ENCODE measurements at places on chromosomes 5 and 9.
A peak's percentile ranks its signal among the peaks of the same experiment; 100 is the strongest.

DNA sequence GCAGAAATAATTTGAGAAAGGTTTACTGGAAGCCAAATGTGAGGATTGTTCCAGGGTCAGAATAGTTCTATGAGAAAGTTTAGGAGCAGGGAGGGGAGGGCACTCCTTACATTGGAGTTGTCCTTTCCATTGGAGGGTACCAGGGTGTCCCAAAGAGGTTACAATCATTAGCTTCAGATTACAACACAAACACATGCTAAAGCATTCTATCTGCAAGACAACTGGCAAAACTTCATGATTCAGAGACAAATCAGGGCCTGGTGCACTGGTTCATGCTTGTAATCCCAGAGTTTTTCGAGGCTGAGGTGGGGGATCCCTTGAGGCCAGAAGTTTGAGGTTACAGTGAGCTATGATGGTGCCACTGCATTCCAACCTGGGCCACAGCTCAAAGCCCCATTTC, 51.8 kb downstream of the NSUN2 start:
- no peak for DNase-seq

GRCh38 chr5:138632900-138633489, 57.8 kb upstream of the HSPA9 start:
- DNase-seq = no peak

GRCh38 chr5:75262271-75262670, 25.6 kb upstream of the ANKRD31 start:
- no peak for DNase-seq

DNA sequence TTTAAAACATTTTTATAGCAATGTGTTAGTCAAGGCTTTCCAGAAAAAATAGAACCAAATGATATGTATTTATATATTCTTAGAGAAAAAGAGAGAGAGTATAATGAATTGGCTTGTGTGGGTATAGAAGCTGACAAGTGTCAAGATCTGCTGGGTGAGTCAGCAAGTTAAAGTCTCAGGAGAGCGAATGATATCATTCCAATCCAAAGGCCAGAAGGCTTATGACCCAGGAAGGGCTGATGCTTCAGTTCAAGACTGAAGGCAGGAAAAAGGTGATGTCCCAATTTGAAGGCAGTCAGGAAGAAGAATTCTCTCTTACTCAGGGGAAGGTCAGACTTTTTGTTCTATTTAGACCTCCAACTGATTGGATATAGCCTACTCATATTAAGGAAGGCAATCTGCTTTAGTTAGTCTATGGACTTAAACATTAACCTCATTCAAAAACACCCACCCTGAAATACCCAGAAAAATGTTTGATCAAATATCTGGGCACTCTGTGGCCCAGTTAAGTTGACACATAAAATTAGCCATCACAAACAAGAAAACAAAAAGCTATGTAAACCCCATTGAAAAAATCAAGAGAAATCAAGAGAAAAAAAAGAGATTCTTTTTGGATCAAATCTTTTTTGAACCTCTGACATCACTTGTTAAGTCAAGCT, 189.6 kb downstream of the PIK3R1 start:
- no peak for DNase-seq

GRCh38 chr5:167578977-167579692, 712.3 kb upstream of the WWC1 start:
- DNase-seq = no peak

GRCh38 chr9:119483153-119483552, 113.9 kb upstream of the BRINP1 start:
- no peak for DNase-seq

- DNase-seq = peak; percentile 57
These were observed 94.2 kb downstream of the AGTPBP1 start for GRCh38 chr9:85647571-85647970.

DNA sequence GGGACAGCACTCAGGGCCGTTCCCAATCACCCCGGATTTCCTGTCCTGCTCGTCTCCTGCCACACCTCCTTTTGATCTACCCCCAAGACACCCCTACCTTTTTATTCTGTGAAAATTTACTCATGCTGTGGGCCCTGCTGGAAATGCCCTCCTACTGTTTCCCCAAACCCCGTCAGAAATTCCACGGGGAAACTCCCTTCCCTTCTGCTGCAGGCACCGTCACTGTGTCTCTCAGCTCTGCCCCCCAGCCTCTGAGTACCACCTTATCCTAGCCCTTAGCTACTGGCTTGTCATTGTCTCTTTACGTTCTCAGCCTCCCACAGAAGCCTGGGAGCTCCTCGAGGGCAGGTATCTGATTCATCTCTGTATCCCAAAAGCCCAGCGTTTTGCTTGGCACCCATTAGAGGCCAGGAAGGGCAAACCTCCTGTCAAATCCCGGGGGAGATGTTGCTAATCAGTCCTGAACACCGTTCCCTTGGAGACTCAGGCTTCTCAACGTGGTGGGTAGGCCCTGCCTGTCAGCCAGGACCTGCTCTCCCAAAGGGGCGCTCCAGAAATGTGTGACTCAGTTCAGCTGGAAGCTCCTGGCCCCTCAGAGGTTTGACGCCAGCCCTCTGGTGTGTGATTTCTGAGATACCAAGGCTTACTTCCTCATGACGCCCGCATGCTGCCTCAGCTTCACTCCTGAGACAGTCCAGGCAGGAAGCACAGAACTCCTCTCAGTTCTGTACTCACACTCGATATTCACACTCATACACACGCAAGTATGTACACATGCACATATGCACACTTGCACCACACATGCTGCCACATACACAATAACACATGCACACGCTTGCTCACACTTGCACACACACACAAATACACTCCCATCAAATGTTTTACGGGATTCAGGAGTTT, 50.7 kb upstream of the GRHPR start:
- peak; percentile 68 for DNase-seq

- no peak for DNase-seq
These were observed 14.3 kb downstream of the GPX3 start for GRCh38 chr5:151034422-151035379.

DNA sequence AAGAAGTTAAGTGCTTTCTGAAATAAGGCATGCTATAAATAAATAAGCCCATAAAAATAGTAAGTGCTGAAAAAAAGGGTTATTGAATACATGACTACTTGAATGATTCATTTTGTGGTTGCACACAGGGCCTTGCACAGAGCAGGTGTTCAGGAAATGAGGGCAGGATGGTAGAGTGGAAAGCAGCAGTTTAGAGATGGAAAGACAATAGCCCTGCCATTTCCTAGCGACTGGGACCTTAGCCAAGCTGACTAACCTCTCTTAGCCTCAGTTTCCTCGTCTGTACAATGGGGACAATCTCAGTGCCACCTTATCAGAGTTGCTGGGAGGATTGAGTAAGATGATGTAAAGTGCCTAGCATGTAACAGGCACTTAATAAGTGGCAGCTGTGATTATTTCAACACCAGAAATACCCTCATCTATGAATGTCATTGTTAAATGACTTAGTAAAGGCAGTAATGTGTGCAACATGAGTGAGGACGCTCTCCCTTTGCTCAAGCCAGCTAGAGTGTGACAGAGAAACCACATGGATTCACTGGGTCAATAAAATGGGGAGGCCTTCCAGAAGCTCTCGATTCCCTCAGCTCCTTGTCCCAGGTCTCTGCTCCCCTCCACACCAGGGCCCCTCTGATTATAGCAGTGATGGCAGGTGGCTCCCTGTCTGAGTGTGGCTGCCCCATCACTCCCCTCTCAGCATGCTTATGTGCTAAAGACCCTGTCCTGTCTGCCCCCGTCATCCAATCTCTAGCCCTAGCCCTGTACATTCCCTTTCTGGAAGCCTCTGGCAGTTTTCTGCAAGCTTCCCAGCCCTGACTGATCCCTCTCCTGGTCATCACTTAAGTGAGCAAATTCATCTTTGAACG, 16.0 kb upstream of the PHF19 start:
- peak; percentile 79 for DNase-seq

GRCh38 chr5:20335978-20336377, 348.0 kb upstream of the CDH18 start:
- DNase-seq = no peak

DNA sequence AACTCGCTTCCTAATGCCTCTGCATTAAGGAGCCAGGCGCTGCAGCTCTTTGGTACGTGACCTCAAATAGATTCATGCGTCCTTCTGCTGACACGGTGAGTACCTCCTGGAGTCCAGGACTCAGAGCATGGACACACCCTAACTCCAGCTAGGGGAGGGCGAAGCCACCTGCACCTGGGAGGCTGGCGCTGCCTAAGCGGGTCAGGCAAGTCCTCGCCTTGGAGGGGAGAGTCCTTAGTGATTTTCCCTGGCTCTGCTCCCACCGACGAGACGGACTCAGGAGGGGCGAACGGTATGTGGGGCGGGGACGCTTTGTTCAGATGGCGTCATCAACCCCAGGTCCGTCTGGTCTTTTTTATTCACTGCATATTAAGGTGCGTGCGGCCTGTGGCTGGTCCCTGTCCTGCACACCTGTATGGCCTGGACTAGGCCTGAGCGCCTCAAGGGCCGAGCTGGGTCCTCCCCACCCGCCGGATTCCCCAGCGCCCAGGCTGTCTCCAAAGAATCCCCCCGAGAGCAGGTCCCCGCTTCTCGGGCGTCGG, 50.3 kb downstream of the NSUN2 start:
- no peak for DNase-seq

GRCh38 chr9:113614843-113615648, 151.5 kb downstream of the RGS3 start:
- no peak for DNase-seq

DNA sequence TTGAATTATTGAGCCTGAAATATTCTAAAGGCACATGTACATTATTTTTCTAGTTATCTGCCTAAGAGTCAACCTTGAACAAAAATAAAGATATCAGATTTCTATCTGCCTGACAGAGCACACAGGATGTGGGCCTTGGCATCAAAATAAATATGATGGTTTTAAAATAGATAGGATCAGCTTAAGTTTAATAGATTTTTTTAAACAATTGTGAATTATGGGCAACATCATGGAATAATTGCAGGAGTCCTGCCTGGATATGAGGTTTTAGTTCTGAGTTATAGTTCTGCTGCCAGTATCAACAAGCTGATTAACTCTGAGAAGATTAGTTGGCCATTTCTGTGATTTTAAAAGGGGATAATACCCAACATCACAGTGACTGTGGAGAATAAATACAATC, 107.0 kb upstream of the PCA3 start:
- DNase-seq = no peak

DNA sequence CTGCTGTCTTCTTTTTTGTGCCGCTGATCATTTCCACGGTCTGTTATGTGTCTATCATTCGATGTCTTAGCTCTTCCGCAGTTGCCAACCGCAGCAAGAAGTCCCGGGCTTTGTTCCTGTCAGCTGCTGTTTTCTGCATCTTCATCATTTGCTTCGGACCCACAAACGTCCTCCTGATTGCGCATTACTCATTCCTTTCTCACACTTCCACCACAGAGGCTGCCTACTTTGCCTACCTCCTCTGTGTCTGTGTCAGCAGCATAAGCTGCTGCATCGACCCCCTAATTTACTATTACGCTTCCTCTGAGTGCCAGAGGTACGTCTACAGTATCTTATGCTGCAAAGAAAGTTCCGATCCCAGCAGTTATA, 17.1 kb downstream of the F2R start:
- no peak for DNase-seq

GRCh38 chr9:91138760-91139159, 223.0 kb downstream of the AUH start:
- DNase-seq = no peak

- DNase-seq = peak; percentile 55
These were observed 7.1 kb downstream of the NFX1 start for GRCh38 chr9:33297432-33297831.

DNA sequence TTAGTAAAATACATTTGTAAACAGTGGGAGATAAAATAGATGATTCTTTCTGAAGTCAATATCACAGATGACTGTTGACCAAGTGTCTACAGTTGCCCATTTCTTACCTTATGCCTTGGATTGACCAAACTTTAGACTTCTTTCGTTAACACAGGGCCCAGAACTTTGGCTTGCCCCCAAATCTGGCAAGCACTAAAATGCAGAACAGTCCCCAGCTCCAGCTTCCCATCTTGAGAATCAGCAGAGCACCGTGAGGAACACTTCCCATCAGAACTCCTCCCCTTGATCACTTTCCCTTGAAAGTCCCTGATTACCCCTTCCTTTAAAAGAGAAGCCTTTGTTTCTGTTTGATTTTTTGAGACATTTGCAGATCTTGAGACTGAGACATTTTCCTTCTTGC, 1039.9 kb downstream of the TLE1 start:
- DNase-seq = no peak

DNA sequence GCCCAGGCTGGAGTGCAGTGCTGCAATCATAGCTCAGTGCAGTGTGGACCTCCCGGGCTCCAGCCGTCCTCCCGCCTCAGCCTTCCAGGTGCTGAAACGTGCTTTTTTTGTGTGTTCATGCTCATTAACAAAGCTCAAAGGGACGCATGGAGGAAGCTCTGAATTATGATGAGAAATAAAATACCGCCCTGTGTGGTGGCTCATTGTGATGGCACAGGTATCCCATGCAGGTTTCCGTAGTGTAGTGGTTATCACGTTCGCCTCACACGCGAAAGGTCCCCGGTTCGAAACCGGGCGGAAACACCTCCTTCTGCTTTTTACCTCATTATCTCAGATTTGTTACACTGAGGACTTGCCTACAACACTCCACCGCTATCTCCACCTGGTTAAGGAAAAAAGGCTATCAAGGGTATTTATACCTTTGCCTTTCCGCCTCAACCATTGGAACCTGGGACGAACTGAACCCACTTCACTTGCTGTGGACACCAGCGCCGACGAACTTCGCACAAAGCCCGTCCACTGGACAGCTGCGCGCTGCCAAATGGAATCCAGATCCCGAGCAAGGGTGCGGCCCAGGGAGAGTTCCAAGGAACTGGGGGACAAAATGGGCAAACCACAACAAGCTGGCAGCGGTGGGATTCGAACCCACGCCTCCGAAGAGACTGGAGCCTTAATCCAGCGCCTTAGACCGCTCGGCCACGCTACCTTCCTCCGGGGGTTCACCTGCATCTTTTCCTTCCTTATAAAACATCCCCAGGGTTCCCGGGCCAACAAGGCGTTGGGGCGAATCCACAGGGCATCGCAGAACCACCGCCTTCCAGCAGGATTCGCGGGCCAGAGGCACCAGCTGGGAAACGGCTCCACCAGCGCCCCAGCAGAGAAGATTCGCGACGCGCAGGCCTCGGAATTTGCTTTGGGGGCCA, 26.3 kb downstream of the OR2V2 start:
- peak; percentile 88 for DNase-seq

DNA sequence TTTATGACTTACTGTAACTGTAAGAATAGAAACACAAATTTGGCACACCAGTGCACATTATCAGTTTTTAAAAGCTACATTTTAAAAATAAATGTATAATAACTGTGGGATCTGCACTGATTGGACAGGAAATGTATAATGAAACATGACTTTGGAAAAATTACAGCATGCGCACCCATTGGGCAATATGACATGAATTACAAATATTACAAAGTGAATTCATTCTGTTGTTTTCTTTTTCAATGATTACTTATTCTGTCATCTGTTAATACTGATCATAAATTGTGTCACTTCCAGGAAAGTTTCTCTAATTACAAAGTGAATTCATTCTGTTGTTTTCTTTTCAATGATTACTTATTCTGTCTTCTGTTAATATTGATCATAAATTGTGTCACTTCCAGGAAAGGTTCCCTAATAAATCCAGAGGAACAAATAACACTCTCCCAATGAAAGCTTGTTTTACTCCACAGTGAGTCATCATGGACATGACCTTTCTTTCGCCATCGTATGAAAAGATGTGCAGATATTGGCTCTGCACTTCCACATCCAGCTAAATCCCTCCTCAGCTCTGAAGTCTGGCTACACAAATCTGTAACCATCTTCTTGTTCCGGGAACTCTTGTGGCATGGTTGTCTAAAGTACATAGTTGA, 297.0 kb upstream of the HAPLN1 start:
- no peak for DNase-seq

GRCh38 chr9:35237311-35237710, 75.5 kb downstream of the UNC13B start:
- no peak for DNase-seq
